GM23338 (cell line): ENCODE measurements at places on chromosomes 2 and 18. TPM values are rescaled to one million over a fixed set of nuclear protein-coding genes. Genes with fewer than 3 reads are reported as not detected.

MOCOS gene
- total RNA-seq, result 6.5 and 7.2 TPM in 2 replicates

UGT1A9 gene
- not detected in 2 replicates for total RNA-seq

FBXO36 gene
- 7.6 and 9.0 TPM in 2 replicates for total RNA-seq

GAL3ST2 gene
- 0.24 and 1.5 TPM in 2 replicates for total RNA-seq

ABCB6 gene
- total RNA-seq, result 35.1 and 43.6 TPM in 2 replicates

GAREM1 gene
- 5.6 and 6.0 TPM in 2 replicates for total RNA-seq

GALNT1 gene
- 60.8 and 67.4 TPM in 2 replicates for total RNA-seq

LMAN1 gene
- total RNA-seq, result 94.3 and 111 TPM in 2 replicates

KYNU gene
- total RNA-seq, result 0.03 and 0.50 TPM in 2 replicates

ALK gene
- total RNA-seq, result 0.16 and 0.35 TPM in 2 replicates

MYCN gene
- total RNA-seq, result 145 and 161 TPM in 2 replicates

IL1RN gene
- total RNA-seq, result not detected in 2 replicates

ANKRD23 gene
- 4.0 and 6.5 TPM in 2 replicates for total RNA-seq

SCN9A gene
- 8.8 and 10.5 TPM in 2 replicates for total RNA-seq

GNAL gene
- 21.2 and 21.6 TPM in 2 replicates for total RNA-seq

MAP2 gene
- 3.2 and 4.4 TPM in 2 replicates for total RNA-seq

CDKL4 gene
- 0.24 TPM in 1 of 2 replicates, not detected in the other for total RNA-seq

FHL2 gene
- total RNA-seq, result 30.9 and 35.7 TPM in 2 replicates

KATNAL2 gene
- total RNA-seq, result 7.7 and 11.8 TPM in 2 replicates

PSMA8 gene
- not detected in 2 replicates for total RNA-seq
